Aorta (tissue), 5 donors: ENCODE measurements at places on chromosomes 2 and 18. TPM values are rescaled to one million over a fixed set of nuclear protein-coding genes. Genes with fewer than 3 reads are reported as not detected.

CRYBA2 gene
- polyA plus RNA-seq, result not detected

CFAP65 gene
- 0.15 TPM for polyA plus RNA-seq

REG1B gene
- 16.4 TPM for polyA plus RNA-seq

RTP5 gene
- polyA plus RNA-seq, result not detected

KCNF1 gene
- polyA plus RNA-seq, result not detected

AMER3 gene
- polyA plus RNA-seq, result not detected

SMYD1 gene
- polyA plus RNA-seq, result under 0.01 TPM

HES6 gene
- 9.4 TPM for polyA plus RNA-seq

CPLX4 gene
- 0.38 TPM for polyA plus RNA-seq

RAB6C gene
- polyA plus RNA-seq, result not detected

VWA3B gene
- polyA plus RNA-seq, result not detected

PLCD4 gene
- 0.25 TPM for polyA plus RNA-seq

PCARE gene
- 0.13 TPM for polyA plus RNA-seq

CIDEA gene
- polyA plus RNA-seq, result not detected

QPCT gene
- polyA plus RNA-seq, result 1.9 TPM

TLX2 gene
- not detected for polyA plus RNA-seq

RGPD3 gene
- not detected for polyA plus RNA-seq
